ENCODE measurements at places on chromosomes 7 and 10. TPM values are rescaled to one million over a fixed set of nuclear protein-coding genes. Genes with fewer than 3 reads are reported as not detected.

CALHM3 gene
- not detected for total RNA-seq

GPR26 gene
- total RNA-seq: 1.4 TPM

COPG2 gene
- total RNA-seq: 48.4 TPM

PDK4 gene
- total RNA-seq: 8.9 TPM

TRDMT1 gene
- 47.8 TPM for total RNA-seq

CLEC2L gene
- total RNA-seq: 2.8 TPM

FAM25G gene
- not detected for total RNA-seq

PRKG1 gene
- total RNA-seq: 52.7 TPM

MEIG1 gene
- total RNA-seq: not detected
